Motor neuron (in vitro differentiated cells): ENCODE measurements at places on chromosomes 5 and 9. TPM values are rescaled to one million over a fixed set of nuclear protein-coding genes. Genes with fewer than 3 reads are reported as not detected.

Gene CNTFR
- total RNA-seq = 62.0 and 64.4 TPM in 2 replicates

Gene NIPAL4
- total RNA-seq = 0.27 and 0.29 TPM in 2 replicates

Gene IFNB1
- 0.29 TPM in 1 of 2 replicates, not detected in the other for total RNA-seq

Gene RALGPS1
- 25.8 and 29.7 TPM in 2 replicates for total RNA-seq

Gene IRX1
- 11.4 and 12.0 TPM in 2 replicates for total RNA-seq

Gene TOR1A
- 46.2 and 46.6 TPM in 2 replicates for total RNA-seq

Gene TIGD6
- total RNA-seq = 6.7 and 7.3 TPM in 2 replicates

Gene CARD6
- 0.24 TPM in 2 replicates for total RNA-seq

Gene PGM5
- total RNA-seq = 0.23 and 0.35 TPM in 2 replicates

Gene DNAJC18
- 19.2 and 20.7 TPM in 2 replicates for total RNA-seq

Gene TEK
- total RNA-seq = 0.10 and 0.30 TPM in 2 replicates

Gene SPINK7
- total RNA-seq = 1.1 and 1.7 TPM in 2 replicates

Gene RNF183
- 0.16 and 0.50 TPM in 2 replicates for total RNA-seq

Gene CFAP77
- total RNA-seq = 0.21 and 0.83 TPM in 2 replicates

Gene NMUR2
- 1.1 and 1.5 TPM in 2 replicates for total RNA-seq

Gene SPAAR
- 0.91 TPM in 1 of 2 replicates, not detected in the other for total RNA-seq

Gene RLN1
- 0.41 TPM in 1 of 2 replicates, not detected in the other for total RNA-seq

Gene IL31RA
- 0.21 TPM in 1 of 2 replicates, not detected in the other for total RNA-seq

Gene OR1J4
- total RNA-seq = 0.41 TPM in 1 of 2 replicates, not detected in the other

Gene GPR21
- 0.41 and 0.43 TPM in 2 replicates for total RNA-seq

Gene CMYA5
- total RNA-seq = 0.91 and 1.5 TPM in 2 replicates

Gene GABRA6
- not detected in 2 replicates for total RNA-seq

Gene HACD4
- total RNA-seq = 4.5 and 9.4 TPM in 2 replicates

Gene CD274
- 0.95 and 1.0 TPM in 2 replicates for total RNA-seq

Gene CHSY3
- 4.0 and 4.2 TPM in 2 replicates for total RNA-seq

Gene PTRH1
- 7.2 and 8.2 TPM in 2 replicates for total RNA-seq

Gene RANBP3L
- 0.67 and 0.78 TPM in 2 replicates for total RNA-seq

Gene SCGB3A1
- not detected in 2 replicates for total RNA-seq

Gene FAM169A
- total RNA-seq = 41.2 and 42.6 TPM in 2 replicates

Gene SLCO4C1
- 0.10 TPM in 1 of 2 replicates, not detected in the other for total RNA-seq

Gene ACSL6
- 20.5 and 26.5 TPM in 2 replicates for total RNA-seq

Gene RMI1
- 9.3 and 10.0 TPM in 2 replicates for total RNA-seq

Gene LHX6
- total RNA-seq = 0.14 and 0.62 TPM in 2 replicates

Gene CRHBP
- 0.43 and 0.66 TPM in 2 replicates for total RNA-seq

Gene SH2D3C
- 7.4 and 8.1 TPM in 2 replicates for total RNA-seq

Gene SPATA6L
- 1.5 and 1.7 TPM in 2 replicates for total RNA-seq

Gene NSD1
- total RNA-seq = 30.5 and 39.8 TPM in 2 replicates

Gene CTXN3
- total RNA-seq = 8.4 and 10.4 TPM in 2 replicates

Gene BTNL3
- total RNA-seq = 0.15 and 0.33 TPM in 2 replicates

Gene BAAT
- 0.22 and 0.31 TPM in 2 replicates for total RNA-seq

Gene SLC25A2
- total RNA-seq = 0.67 TPM in 1 of 2 replicates, not detected in the other

Gene NR4A3
- 0.92 and 1.2 TPM in 2 replicates for total RNA-seq

Gene CERCAM
- 12.6 and 15.2 TPM in 2 replicates for total RNA-seq

Gene SLC28A3
- 0.06 TPM in 1 of 2 replicates, not detected in the other for total RNA-seq

Gene PTGS1
- total RNA-seq = 2.9 and 3.2 TPM in 2 replicates

Gene PCDHA1
- 0.25 TPM in 1 of 2 replicates, not detected in the other for total RNA-seq

Gene NAIP
- 13.9 and 15.2 TPM in 2 replicates for total RNA-seq

Gene GRPEL2
- 9.7 and 11.6 TPM in 2 replicates for total RNA-seq

Gene TMEM252
- total RNA-seq = not detected in 2 replicates

Gene MYMK
- not detected in 2 replicates for total RNA-seq
